ENCODE measurements at places on chromosomes 1 and 21.

DNA sequence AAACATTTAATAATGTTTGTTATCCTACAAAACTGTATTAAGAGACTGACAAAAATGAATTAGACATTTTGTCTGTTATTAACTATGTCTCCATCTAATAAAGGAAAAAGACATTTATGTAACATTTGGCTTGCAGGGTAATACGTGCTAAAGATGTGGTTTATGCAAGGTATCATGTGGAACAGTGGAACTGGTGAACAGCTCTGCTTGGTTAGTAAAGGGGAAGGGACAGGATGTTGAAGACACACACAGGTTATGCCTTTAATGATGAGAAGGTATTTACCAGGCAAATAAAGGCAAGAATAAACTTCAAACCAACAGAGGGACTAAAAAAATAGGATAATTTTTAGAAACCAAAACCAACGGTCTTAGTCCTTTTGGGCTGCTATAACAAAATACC is 93.1 kb downstream of the UCHL5 start:
- DNase-seq, result no peak

- no peak for DNase-seq
Observed at GRCh38 chr1:73761559-73761958, 436.4 kb downstream of the LRRIQ3 start.

- DNase-seq, result no peak
Observed at GRCh38 chr1:25713961-25714360, 86.0 kb upstream of the SELENON start.

- DNase-seq, result no peak
Observed at GRCh38 chr1:91381844-91382243, 22.8 kb downstream of the HFM1 start.

DNA sequence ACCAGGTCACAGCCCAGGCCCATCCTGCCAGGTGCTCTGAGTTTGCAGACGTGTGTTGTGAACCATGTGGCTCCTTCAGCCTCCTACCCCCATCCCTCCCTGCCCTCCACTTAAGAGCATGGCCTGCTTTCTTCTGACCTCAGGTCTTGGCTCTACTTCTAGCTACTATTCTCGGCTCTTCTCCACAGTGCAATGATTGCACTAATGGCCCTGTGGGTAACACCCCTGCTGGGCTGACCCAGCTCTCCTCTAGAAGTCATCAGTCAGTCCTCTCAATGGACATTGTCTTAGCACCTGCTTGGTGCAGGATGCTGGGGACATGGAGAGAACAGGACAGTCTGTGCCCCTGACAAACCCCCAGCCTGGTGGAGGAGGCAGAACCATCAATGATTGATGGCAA is 22.2 kb upstream of the IFFO2 start:
- no peak for DNase-seq

DNA sequence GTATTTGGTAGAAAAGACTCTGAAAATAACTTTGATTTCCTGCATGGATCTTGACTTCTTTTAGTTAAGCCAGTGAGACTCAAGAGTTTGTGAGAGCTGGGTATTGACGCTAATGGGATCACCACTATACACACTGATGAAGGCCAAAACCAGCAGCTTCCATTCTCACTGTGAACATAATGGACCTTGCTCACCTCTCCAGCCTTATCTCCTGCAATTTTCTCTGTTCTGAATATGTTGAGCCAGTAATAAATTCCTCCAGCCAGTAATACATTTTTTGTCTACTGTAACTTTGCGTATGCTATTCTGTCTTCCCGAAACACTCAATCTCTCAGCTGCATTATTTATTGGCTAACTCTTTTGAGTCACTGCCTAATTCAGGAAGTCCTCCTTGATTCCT is 111.6 kb upstream of the PPP2R5A start:
- DNase-seq, result no peak

- DNase-seq, result no peak
Observed at GRCh38 chr1:119731741-119732430, 20.2 kb downstream of the PHGDH start.

DNA sequence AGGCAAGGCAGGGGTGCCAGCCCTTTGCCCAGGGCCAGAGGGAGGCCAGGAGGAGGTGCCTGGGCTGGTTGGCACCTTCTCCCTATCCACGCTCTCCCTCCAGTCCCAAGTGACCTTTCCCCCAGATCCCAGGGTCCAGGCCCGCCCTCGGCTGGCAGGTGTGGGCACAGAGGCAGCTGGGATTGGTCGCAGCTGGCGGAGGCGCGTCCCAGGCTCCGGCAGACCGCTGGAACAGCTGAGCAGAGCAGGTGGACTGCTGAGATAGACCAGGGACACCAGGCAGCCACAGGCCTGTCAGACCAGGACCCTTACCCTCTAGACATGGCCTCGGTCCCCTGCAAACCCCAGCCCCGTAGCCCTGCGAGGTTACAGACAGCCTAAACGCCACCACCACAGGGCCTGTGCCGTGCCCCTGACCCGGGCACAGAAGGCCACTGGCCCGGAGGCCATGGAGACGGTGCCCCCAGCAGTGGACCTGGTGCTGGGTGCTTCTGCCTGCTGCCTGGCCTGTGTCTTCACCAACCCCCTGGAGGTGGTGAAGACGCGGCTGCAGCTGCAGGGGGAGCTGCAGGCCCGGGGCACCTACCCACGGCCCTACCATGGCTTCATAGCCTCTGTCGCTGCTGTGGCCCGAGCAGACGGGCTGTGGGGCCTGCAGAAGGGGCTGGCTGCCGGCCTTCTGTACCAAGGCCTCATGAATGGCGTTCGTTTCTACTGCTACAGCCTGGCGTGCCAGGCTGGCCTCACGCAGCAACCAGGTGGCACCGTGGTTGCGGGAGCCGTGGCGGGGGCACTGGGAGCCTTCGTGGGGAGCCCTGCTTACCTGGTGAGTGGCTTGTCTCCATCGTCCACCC is at the start of gene SLC25A34:
Gene SLC25A34 (plus strand): TSS at position 221 of the 854 bp plus-strand sequence. CDS start 228 bp downstream, at position 449.
- no peak for DNase-seq

DNA sequence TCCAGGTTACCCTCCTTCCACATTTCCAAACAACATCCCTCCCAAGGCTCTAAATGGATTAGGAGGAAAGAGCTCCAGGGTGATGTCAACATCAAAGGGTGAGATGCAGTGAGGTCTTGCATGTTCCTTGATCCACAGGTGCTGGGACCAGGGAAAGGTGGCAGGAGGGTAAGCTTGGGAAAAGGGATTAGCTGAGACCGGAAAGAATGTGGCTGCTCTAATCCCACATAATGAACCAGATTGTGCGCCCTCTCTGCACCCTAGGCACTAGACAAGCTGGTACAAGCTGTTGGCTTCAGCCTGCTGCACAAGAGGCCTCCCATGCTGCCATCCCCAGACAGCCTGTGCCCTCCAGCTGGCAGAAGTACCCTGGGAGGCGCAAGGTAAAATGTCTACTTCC is 34.9 kb downstream of the PLXNA2 start:
- DNase-seq, result no peak

DNA sequence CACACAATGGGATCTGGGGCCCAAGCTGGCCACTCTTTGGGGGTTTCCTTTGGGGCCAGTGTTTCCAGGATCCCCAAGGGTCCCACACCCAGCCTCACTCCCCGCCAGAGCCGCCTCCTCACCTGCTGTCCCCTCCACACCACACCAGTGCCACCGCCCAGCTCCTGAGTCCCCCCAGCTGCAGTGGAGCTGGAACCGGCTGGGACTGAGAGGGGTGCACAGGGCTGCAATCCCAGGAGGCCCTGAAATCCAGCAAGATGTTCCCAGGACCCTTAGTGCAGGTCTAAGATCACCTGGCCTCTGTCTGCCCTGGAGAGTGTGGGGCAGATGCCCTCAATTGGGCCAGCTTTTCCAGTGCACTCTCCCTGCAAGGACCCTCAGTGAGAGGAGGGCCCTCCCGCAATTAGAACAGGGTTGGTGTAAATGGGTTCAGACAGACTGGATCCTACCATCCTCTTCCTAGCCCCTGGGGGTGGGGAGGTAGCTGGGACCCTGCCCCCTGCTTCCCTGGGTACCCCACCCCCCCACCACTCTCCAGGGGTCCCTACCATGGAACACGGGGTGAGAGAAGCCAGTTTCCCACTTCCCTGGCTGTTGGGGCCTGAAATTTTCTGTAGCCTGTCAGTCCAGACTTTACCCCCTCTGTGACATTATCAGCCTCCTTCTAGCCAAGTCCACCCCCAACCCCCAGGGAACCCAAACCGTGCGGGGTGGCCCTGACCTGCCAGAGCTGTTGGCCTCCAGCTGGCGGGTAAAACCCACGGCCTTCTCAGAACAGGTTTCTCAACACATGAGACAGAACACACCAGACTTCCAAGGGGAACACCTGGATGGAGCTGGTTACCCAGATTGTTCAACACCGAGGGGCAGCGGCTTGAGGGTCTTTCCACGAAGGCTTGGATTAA is 7.0 kb downstream of the KRTAP10-12 start:
- no peak for DNase-seq

DNA sequence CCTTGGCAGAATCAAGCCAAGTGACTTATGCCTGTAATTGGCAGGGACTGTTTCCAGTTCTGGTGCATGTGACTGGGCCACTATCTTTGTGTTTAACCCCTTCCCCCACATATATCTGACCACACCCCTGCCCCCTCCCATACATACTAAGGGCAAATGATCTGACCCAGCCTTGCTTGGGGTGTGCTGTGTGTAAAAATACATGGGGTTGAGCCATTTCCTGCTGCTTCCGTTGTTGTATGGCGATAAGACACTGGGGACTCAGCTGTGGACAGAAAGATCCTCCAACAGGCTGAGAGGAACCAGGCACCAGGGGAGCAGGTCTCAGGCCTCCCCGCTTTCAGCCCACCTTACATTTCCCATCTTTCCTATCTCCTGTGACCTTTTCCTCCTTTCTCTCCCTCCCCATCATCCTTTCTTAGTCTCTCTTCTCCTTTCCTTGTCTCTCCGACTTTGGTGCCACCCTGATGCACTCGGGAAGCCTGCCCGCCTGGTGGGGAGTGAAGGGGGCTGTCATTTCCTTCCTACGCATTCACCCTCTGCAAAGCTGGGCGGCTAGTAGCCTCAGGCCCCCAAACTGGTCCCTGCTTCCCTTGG is 39.7 kb downstream of the TMCC2 start:
- DNase-seq, result no peak

DNA sequence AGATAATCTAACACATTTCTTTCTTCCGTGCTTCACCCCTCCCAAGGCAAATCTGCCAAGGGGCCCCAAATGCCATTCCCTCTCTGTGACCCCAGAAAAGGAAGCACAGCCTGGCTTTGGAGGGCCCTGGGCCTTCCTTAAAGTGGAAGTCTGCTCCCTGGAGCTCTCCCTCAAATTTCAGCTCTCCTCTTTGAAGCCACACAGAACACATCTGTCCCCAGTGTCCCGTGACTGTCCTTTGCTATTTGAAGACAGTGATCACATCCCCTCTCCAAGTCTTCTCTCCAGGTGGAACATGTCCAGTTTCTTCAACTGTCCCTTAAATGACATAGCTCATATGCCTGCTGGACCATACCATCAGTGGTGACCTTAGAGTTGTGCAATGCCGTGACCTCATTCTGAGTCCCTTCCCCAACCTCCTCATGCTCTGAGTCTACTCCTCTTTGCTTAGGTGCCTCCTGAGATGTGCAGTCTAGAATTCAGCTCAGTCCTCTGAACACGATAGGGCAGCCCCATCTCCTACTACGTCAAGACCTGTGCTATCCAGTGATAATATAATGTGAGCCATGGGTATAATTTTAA is 18.4 kb upstream of the FOXO6 start:
- DNase-seq, result no peak

DNA sequence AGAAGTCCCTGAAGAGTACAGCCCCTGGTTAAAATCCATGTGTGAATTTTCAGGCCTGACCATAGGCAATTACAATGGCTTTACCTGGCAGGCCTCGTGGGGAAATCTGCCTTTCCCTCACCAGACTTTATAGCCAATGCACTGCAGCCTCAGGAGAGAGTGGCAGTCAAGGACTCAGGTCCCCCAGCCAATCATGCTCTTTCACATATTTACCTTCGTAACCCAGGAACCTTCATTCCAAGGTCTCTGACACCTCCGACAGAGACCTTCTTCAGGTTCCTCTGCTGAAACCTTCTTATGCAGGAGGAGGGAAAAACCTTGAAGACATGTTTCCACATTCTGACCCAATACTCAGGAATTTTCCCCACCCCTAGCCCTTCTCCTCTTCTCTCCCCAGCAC is 118.9 kb downstream of the FASLG start:
- DNase-seq, result no peak

DNA sequence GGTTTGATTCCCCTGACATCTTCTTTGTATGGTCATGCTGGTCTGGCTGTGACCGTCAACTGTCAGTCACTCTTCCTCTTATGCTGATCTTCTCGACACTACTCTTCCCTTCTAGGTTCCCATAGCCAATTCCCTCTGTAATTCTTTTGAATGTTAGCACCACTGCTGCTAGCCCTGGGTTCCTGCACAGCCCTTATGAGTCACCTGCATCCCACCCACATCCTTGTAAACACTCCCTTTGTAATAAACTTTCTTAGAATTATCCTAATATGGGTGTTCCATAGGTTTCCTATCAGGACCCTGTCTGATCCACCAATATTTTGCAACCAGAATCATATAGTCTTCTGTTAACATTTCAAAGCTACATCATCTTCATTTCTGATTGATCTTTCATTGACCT is 37.1 kb downstream of the JUN start:
- DNase-seq, result no peak

GRCh38 chr1:246565751-246566127 is 322 bp downstream of the TFB2M start:
- DNase-seq, result no peak

GRCh38 chr1:91153341-91153740 is 131.5 kb upstream of the ZNF644 start:
- DNase-seq, result no peak

GRCh38 chr1:37621326-37621870 is 13.3 kb downstream of the RSPO1 start:
- DNase-seq, result no peak

DNA sequence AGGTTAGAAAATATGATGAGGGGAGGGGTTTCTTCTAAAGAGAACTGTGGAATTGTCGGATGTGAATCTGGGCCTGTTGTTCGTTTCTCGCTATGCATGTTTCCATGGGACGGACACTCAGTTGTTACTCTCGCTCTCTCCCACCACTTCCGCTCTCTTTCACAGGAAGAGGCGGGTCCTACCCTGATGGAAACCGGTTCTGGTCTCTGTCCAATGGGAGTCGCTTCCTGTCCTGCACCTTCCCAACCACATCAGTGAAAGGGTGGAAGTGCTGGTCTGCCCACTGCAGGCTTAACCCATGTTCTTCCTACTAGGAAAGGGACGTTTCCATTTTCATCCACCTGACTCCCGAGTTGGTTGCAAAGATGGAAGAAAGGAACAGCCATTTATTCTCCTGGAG is 119.4 kb downstream of the KCNJ15 start:
- no peak for DNase-seq

DNA sequence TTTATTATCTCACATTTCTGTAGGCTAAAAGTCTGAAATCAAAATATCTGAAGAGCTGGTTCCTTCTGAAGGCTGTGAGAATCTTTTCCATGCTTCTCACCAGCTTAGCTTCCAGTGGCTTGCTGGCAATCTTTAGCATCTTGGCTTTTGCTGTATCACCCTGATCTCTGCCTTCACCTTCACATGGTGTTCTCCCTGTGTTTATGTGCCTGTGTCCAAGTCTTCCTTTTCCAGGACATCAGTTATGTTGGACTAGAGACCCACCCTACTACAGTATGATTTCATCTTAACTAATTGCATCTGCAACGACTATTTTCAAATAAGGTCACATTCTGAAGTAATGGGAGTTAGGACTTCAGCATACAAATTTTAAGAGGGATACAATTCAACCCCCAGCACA is 772.3 kb upstream of the ADAMTS5 start:
- no peak for DNase-seq

GRCh38 chr21:43286196-43286595 is 117.4 kb downstream of the CRYAA start:
- no peak for DNase-seq

All from KG1 (cell line).